8988T (cell line): ENCODE measurements at places on chromosomes 2 and 18.

DNA sequence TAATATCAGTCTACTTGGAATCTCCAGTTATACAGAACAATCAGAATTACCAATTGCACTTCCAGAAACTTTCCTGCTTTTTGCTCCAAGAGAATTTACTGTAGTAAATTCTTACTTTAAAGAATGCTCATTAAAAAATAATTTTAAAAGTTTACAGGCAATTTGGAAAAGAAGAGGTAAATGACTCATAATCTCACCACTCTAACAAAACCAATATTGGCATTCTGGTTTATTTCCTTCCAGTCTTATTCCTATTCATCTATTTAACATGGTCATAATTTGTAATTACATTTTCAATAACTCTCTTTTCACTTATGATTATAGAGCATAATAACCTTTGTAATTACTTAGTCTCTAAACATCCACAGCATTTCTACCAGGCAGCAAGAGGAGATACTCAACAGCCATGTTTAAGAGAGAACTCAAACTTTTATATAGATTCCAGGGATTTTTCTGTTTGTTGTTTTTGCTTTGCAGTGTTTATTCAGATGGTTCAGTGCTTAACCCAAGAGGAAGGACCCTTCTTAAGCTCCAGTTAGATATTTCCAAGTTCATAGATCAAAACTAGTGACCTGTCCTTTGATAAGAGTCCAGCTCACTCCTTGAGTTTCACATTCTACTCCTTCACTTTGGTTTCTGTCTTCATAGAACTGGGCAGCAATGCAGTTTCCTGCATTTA lies 464.7 kb downstream of the TXNL1 start:
- DNase-seq: no peak

- no peak for DNase-seq
These were observed 137.3 kb downstream of the CCDC148 start for GRCh38 chr2:158319269-158319668.

GRCh38 chr18:30676053-30676480 lies 366.5 kb downstream of the DSC3 start:
- DNase-seq: no peak

DNA sequence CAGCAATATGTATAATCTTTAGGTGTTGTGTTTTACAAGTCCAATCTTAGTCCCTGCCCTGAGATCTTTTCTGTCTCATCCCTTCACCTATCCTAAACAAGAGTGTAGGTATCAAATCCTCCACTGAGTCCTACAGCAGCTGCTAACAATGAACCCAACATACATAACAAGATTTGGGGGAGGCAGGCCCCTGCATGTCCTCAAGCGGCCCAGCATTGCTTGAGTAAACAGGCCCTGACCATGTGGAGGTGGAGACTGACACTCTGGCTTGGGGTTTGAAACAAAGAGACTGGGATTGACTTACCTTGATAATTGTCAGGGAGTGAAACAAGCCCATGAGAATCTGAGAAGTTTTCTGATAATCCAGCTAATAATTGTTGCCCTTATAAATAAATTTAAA lies 213.4 kb downstream of the STK39 start:
- no peak for DNase-seq

DNA sequence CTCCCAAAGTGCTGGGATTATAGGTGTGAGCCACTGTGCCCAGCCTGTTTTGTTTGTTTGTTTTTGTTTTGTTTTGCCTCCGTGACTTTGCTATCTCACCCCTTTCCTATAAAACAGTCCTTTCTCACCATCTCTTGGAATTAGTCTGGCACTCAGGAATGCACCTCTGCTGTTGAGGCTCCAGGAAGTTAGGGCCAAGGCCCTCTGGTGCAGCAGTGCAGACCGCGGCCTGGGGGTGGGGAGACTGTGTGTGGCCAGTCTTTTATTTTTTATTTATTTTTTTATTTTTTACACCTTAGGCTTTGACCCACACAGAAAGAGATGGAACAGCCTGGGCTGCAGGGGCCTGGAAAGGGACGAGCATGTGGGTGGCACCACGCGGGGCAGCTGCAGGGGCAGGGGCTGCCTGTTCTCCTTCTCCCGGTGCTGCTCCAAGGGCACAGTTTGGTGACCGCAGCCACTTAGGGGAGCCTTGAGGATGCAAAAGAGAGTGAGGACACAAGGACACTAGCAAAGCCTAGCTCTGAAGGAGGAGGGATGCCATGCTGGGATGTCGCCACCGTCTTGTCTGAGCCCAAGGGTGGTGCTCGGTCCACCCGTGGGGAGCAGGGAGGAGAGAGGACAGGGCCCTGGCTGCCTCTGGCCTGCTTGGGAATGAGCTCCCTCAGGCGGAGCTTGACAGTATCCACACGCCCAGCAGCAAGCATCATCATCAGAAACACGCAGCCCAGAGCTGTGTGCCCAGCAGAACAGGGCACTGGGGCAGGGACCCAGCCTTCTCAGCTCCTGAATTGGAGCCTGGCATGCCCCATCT lies 19.4 kb upstream of the ALPI start:
- no peak for DNase-seq

- no peak for DNase-seq
These were observed 9.4 kb downstream of the MAP3K19 start for GRCh38 chr2:135037831-135038230.

DNA sequence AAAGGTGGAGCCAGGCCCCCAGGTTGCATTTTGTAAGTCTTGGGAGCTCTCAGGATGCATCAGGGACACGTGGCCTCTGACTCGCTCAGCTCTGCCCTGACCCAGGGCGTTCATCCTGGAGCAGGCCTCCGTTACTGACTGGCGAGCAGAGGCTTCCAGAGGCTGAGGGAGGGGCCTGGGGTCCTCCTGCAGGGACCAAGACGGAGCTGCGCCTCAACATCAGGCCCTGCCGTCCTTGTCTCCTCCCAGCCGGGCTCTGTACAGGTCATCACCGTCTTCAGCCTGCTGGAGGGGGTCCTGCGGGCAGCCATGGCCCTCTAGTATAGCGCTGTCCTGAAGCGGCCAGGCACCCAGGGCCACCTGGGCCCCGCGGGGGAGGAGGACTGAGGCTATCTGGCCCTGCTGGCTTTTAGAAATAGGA lies 10.2 kb upstream of the ALPP start:
- DNase-seq: peak; percentile 56

GRCh38 chr18:32769071-32769585 lies 3.7 kb downstream of the KLHL14 start:
- no peak for DNase-seq

- no peak for DNase-seq
These were observed 66.5 kb downstream of the TFCP2L1 start for GRCh38 chr2:121218386-121218938.

DNA sequence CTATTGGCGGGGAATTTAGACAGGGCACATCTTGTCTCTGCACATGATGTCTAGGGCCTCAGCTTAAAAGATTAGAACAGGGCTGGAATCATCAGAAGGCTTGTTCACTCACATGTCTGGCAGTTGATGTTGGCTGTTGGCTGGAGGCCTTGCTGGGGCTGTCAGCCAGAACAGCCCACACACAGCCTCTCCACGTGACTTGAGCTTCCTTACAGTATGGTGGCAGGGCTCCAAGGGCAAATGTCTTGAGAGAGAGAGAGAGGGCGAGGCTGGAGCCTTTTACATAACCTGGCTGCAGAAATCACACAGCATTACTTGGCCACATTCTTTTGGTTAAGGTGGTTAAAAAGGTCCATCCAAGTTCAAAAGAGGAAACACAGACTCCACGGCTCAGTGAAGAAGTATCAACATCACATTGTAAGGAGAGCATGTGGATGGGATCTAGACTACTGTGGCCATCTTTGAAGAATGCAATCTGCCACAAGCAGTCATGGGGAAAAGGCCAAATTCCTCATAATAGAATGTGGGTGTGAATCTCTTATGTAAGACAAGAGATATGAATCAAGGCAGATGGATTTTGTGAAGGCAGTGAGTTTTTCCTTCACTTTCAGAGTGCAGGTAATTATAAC lies 30.4 kb downstream of the SRSF7 start:
- DNase-seq: no peak
